Osteoblast (primary cell): ENCODE measurements at places on chromosomes 3 and 15. TPM values are rescaled to one million over a fixed set of nuclear protein-coding genes. Genes with fewer than 3 reads are reported as not detected.

- DNase-seq: no peak
These were observed at the start of gene TRIM69 for GRCh38 chr15:44736181-44736765. Gene TRIM69 (plus strand): TSS chr15:44736528. CDS start chr15:44736705, 177 bp downstream.

- DNase-seq: no peak
These were observed 5.6 kb downstream of the LIMD1 start for GRCh38 chr3:45599984-45600650.

GRCh38 chr3:40524222-40524567, 565 bp upstream of the ZNF621 start:
- DNase-seq: no peak

The CHRNA7 gene
- total RNA-seq: under 0.01 TPM in 1 of 2 replicates, not detected in the other

- no peak for DNase-seq
These were observed 13.2 kb upstream of the GPR160 start for GRCh38 chr3:170024581-170024980.

GRCh38 chr3:78116874-78117273, 1077.0 kb downstream of the ROBO2 start:
- no peak for DNase-seq

- DNase-seq: no peak
These were observed 53.3 kb downstream of the GJD2 start for GRCh38 chr15:34701536-34701935.

GRCh38 chr3:1072041-1072440, 20.8 kb upstream of the CNTN6 start:
- DNase-seq: no peak

GRCh38 chr3:31197941-31198340, 303.5 kb upstream of the GADL1 start:
- no peak for DNase-seq

GRCh38 chr3:181694805-181695660, 16.7 kb upstream of the SOX2 start:
- DNase-seq: no peak

The CCDC39 gene
- total RNA-seq: not detected in 2 replicates

The TMC3 gene
- not detected in 2 replicates for total RNA-seq

GRCh38 chr3:81245043-81245442, 516.4 kb downstream of the GBE1 start:
- no peak for DNase-seq

The PLCL2 gene
- 5.1 and 6.5 TPM in 2 replicates for total RNA-seq

DNA sequence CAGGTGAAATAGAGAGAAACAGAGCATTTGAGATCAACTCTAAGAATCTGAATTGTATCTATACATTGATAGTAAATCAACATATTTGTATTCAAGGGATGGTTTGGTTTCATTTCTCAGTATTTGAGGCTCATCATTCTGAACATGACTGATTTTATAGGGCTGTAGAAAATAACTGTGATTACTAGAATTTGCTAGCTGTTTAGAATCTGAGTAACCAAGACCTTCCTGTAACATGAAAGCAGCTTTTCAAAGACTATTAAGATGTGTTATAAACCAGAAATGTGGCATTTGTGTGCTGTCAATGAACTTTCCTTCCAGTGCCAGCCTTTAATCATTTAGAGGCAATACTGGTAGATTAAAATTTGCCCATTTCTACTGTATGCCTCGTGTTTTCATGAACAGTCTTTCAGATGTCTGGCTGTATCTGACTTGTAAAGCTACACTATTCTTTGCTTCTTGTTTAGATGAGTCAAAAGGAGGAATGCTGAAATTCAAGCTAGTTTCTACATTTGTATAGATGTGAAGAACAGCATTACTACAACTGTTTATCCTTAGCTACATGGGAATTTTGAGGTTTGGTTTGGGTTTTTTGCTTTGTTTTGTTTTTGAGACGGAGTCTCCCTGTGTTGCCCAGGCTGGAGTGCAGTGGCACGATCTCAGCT, 137.3 kb upstream of the BHLHE40 start:
- DNase-seq: no peak

The RPP25 gene
- total RNA-seq: 6.2 and 6.9 TPM in 2 replicates
